GM23248 (cell line): ENCODE measurements at places on chromosomes 1 and 21.
A peak's percentile ranks its signal among the peaks of the same experiment; 100 is the strongest.

DNA sequence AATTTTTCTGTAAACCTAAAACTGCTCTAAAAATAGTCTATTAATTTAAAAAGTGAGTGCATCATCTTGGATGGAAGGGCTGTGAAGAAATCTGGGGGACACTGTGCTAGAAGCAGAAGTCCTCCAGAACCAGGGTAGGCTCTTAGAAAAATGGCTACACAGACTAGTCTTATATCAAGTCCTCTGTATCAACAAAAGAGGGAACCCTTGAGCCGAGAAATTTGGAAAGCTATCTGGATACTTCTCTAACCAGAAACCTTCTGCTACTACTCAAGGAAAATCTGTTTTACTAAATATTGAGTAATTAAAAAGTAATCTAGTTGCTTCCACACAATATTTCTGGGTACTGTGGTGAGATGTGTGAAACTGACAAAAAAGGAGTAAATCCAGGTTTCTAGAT lies 92.1 kb downstream of the WDR3 start:
- peak; percentile 39 for DNase-seq

DNA sequence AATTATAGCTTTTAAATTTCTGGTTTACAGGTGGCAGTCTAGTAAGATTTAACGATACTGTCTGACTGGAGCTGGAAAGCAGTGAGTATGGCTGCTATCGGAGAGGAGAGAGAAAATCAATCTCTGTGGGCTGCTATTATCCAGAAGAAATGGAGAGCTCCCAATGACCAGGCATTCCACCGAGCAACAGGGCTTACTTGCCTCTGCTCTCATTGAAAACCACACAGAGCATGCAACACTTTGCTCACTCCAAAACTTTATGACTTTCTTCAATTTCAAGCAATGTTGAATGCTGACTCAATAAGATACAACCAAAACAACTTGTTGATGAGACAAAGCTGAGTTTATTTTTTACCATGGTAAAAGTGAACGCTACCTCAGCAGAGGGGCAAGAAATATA lies 337.0 kb upstream of the NCAM2 start:
- DNase-seq, result no peak

DNA sequence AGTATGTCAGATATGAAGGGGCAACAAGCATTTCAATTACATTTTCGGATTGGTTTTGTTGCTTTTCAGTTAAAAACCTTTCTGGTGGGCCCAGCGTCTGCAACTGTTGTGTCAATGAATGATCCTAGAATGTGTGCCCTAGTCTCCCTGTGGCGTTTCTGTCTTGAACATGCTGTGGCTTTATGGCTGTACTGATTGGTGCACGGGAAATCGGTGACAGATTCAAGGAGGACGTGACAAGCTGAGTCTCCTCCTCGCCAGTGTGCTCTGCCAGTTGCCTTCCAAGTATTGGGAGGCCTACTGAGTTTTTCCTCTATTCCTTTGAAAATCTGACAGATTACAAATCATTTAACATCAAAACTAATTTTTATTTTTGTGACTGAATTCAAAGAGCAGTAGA lies 127.6 kb downstream of the ZP4 start:
- no peak for DNase-seq

GRCh38 chr21:42539931-42540343 lies 26.3 kb downstream of the SLC37A1 start:
- peak; percentile 6 for DNase-seq

GRCh38 chr21:46390603-46391545 lies 66.9 kb downstream of the PCNT start:
- DNase-seq, result no peak

GRCh38 chr1:13687151-13687715 lies 12.8 kb upstream of the PRDM2 start:
- no peak for DNase-seq

DNA sequence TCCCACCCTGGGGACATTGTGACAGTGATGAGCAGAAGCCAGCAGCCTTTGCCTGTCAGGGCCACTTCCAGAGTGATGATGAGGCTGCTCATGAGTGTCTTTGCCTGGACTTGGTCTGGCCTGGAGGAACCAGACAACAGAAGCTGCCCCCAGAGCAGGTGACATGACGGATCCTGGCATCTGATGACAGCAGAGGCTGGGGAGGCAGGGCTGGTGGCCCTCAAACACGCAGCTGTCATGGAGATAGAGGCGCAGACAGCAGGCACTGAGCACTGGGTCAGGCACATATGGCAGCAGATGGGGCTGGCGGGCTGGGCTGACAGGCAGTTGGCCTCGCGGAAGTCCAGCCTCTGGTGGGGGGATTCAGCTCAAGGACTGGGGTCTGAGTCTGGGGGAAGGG lies 66.4 kb upstream of the STUM start:
- no peak for DNase-seq

DNA sequence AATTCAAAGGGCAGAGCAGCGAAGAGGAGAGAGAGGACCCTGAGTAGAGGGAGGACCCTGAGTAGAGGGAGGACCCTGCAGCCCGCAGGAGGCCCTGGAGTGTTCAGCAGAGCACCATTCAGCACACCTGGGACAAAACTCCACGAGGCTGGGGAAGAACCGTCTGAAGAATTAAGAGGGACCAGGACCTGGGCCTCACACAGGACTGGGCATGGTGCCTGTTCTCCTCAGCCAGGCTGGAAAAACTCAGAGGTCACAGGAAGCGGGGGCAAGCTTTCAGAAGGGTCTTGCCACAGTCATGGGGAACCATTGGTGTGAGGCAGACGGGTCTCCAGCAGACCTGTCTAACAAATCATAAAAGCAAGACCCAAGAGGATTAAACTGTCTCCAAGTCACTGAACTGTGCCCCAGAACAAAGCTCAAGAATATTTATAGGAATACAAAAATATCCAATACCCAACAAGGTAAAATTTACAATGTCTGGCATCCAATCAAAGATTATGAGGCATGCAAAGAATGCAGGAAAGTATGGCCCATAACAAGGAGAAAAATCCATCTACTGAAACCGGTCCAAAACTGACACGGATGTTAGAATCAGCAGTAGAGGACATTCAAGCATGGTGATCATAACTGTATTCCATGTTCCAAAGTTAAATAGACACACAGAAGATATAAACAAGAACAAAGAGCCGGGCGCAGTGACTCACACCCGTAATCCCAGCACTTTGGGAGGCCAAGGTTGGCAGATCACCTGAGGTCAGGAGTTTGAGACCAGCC lies 30.6 kb downstream of the MORN1 start:
- no peak for DNase-seq

- peak; percentile 55 for DNase-seq
These were observed 393 bp downstream of the BLZF1 start for GRCh38 chr1:169368406-169368769.

- no peak for DNase-seq
These were observed 709.9 kb downstream of the KCNT2 start for GRCh38 chr1:195898373-195898772.

DNA sequence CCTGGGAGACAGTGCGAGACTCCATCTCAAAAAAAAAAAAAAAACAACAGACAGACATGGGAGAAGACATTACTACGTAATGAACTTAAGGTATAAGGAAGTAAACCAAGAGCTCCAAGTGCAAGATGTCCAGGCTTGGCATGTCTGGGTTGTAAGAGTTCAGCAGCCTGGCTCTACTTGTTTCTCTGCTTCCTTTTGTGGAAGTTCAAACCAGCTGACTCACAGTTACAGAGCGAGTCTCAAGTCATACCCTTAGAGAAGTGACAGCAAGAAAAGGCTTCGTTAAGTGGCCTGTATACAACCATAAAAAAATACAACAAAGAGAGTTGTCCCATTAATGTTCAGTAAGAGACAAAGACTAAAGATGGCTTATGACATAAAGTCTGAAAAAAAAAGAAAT lies 1.3 kb downstream of the RIT1 start:
- peak; percentile 68 for DNase-seq

- DNase-seq, result peak; percentile 45
These were observed 8.1 kb downstream of the ADPRS start for GRCh38 chr1:36096500-36097432.

DNA sequence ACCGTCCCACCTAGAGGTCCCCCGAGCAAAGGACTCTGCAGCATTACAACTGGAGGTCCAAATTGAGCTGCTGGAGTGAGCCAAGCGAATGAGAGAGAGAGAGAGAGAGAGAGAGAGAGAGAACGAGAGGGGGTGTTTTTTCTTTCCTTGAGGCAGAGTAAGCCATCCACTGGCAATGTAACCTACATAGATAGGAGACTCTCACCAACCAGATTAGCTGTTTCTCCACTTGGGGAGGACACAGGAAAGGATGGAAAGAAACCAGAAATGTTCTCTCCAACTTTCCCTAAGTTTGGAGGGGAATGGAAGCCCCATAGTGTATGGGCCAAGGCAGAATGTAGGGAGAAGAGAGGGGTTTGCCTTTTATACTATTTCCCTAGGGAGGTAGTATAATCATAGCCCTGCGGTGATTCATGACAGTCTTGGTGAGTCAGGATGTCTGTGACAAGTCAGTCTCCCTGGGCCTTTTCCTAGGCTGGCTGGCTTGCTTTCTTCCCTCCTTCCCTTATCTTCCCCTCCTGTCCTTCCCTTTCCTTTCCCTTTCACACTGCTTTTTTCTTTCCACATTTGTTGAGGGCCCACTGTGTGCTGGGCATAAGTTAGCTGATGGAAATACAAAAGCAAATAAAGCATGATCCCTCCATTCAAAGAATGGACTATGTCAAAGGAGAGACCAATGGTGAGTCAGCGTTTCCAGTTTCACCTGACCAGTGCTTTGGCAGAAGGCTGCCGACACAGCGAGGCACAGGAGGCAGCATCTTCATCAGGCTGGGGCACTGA lies 7.1 kb downstream of the FNDC7 start:
- peak; percentile 97 for DNase-seq
